ENCODE measurements at places on chromosomes 6 and 20.

DNA sequence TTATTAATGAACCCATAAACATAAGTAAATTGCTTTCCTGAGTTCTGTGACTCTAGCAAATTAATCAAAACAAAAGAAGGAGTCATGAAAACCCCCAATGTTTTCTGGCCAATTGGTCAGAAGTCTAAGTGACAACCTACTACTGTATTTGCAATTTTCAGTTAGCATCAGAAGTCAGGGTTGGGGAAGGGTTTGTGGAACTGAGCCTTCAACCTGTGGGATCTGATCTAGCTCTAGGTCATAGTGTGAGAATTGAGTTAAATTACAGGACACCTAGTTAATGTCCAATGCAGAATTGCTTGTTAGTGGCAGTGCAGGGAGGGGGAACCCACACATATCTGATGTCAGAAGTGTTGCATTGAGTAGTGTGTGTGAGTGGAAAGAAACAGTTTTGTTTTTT, 142.4 kb downstream of the ISM1 start:
- no peak for DNase-seq

GRCh38 chr6:31639043-31639442, 13.4 kb downstream of the BAG6 start:
- no peak for DNase-seq

DNA sequence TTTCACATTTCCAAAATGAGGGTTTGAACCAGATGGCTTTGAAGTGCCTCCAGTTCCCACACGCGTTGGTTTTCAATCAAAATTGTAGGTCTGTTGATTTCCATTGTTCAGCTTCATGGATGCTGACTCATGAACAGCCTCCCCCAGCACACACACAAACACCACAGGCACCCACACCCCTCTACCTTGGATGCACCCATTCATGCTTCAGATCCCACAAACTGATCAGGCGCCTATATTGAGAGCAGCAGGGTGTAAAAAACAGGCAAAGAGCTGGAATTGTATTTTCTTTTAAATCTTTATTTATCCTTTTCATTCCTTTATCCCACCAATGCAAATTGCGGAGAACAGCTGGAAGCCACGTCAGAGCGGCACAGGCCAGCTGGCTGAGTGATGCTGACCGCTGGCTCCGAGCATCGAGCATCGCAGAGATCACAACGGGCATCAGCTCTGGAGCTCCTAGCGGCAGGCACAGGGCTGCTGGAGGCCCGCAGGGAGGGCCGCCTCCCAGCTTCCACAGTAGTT, 29.3 kb upstream of the TBC1D7 start:
- DNase-seq: no peak

GRCh38 chr20:33411242-33411641, 9.9 kb upstream of the CDK5RAP1 start:
- DNase-seq: no peak

GRCh38 chr20:49245921-49246740, 26.9 kb downstream of the DDX27 start:
- no peak for DNase-seq

DNA sequence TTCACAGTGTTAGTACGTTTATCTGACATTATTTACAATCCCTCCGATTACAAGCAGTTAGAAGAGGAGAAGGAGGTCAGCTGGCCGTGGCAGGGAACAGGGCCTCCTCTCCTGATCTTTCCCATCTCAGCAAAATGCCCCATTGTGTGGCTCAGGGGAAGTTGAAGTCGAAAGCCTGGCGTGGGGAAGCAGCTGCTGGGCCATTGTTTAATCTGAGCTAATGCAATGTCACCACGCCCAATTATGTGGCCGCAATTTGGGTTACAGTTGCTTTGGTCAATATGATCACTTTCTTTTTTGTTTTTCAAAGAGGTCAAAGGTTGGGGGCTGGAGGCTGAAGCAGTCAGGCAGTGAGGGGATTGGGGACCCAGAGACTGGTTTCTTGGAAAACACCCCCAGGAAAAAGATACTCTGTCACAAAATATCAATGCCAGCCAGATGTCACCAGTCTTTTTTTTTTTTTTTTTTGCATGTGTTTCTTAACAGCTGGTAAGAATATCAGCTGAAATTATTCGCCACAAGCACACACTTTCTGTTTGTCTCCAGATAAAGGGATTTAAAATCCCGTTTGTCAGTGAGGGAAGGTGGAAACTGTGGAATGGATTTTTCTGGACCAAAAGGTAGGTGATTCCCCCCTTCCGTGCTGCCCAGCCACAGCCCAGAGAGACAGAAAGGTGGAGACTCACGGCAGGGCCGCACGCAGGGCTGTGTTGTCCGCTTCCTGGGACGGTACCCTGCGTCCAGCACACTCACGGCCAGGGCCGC, 24.6 kb downstream of the DLL1 start:
- no peak for DNase-seq

GRCh38 chr20:63923651-63924050, 28.7 kb downstream of the DNAJC5 start:
- no peak for DNase-seq

- DNase-seq: no peak
Observed at GRCh38 chr6:117469356-117469755, 13.1 kb upstream of the DCBLD1 start.

DNA sequence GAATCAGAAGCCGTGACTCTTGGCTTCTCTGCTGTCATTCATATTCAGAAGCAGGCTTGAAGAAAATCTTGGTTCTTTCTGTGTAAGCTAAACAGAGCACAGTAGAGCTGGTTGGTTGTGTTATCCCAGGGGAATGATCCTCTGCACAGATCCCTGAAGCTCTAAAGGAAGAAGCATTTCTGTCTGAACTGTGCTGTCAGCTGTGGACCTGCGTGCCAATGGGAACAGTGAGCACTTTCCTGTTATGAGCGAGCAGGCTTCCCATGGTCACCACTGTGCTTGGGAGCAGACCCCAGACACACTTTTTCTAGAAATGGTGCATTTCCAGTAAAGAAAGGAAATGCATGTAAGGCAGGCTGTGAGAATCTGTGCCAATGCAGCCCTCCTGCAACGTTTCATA, 490.2 kb downstream of the EPM2A start:
- DNase-seq: no peak

- no peak for DNase-seq
Observed at GRCh38 chr6:89209457-89209856, 7.7 kb downstream of the GABRR1 start.

GRCh38 chr6:88236612-88237360, 70.6 kb upstream of the CNR1 start:
- DNase-seq: no peak

- DNase-seq: no peak
Observed at GRCh38 chr20:51064137-51064536, 41.2 kb upstream of the KCNG1 start.

DNA sequence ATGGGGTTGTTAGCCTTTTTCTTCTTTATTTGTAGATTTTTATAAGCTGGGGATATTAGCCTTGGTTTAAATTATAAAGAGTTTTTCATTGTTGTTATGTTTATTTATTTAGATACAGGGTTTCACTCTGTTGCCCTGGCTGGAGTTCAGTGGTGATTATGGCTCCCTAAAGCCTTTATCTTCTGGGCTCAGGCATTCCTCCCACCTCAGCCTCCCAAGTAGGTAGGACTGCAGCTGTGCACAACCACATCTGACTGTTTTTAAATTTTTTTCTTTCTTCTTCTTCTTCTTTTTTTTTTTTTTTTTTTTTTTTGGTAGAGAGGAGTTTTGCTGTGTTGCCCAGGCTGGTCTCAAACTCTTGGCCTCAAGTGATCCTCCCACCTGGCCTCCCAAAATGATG, 80.9 kb downstream of the UBE3D start:
- no peak for DNase-seq

GRCh38 chr20:38537176-38537575, 43.8 kb upstream of the ADIG start:
- no peak for DNase-seq

DNA sequence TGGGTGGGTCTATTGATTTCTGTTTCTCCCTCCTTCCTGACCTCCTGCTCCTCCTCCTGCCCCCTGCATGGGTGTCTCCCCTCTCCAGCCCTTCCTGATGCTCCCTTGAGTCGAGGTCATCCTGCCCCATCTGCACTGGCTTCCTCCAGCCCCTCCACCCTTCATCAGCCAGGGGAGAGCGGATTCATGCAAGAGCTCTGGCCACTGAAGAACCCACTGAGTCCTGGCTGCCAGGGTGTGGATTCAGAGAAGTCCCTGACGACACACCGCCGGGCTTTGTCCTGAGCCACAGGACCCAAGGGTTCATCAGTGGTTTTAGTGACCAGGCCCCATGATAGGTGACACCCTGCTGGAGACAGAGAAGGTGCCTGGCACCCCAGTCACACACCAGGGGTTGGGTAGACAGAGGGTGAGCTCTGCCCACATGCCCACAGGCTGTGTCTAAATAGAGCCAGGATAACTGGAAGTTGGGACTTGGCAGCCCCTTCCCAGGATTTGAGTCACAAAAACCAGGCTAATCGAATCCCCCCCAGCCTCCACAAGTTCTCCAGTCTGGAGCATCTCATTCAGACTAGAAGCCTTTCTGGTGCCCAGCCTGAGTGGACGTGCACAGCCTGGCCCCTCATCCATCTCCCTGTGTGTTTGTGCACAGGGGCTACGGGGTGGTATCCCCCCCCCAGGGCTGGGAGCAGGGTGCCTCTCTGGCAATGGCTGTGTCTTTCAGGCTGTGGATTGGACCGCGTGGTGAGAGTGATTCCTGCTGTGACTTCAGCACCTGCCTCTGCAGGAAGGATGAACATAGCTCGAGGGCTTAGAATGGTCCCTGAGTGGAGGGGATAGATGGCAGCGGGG, 1.2 kb downstream of the GFRA4 start:
- DNase-seq: no peak

DNA sequence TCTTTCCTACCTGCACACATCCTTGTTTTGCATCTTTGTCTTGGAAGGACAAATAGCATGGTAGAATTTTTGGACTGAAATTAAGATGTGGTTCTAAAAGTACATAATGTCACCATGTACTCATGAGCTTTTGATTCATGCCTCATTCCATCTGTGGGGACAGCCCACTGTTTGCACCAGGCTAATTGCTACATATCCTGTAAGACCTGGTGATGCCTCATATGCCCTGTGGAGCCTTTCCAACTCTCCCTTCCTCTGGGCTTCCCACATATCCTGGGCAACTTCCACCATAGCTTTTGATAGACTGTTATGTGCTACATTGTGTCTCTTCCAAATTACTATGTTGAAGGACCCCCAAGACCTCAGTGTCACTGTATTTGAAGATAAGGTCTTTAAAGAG, 213.6 kb upstream of the PREP start:
- DNase-seq: no peak

DNA sequence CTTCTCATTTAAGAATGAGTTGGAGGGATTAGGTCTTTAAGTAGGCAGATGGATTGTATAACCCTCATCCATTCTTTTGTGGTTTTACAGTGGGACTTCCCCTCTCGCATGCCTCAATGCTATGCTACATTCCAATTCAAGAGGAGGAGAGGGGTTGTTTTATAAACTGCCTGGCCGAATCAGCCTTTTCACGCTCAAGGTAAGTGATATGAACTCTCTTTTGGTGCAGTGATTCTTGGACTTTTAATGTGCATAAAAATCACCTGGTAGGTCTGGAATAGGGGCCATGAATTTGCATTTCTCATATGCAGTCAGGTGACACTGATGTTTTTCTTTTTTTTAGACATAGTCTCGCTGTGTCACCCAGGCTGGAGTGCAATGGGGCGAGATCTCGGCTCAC, 10.8 kb downstream of the ASXL1 start:
- DNase-seq: no peak

DNA sequence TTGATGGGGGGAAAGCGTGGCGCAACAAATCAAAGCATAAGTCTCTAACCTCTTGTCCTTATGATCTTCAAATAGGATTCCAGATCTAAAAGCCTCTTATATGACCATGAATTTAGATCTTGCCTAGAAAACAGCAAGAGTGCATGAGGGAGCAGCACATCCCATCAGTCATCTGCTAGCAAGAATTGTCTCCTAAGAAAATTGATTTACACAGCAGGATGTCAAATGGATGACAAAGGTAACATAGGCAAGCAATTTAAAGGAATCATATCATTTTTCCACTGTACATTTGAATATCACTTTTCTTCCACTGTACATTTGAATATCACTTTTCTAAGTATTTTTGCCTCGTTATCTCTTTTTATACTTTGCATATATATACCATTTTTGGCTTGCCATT, 7.5 kb upstream of the MYLIP start:
- DNase-seq: no peak

Data from 8988T (cell line).